GM04503 (cell line): ENCODE measurements at places on chromosomes 1 and 21.

- no peak for DNase-seq
These were observed 11.6 kb downstream of the NTNG1 start for GRCh38 chr1:107152395-107152794.

GRCh38 chr1:25703671-25704266, 87.2 kb downstream of the MAN1C1 start:
- no peak for DNase-seq

DNA sequence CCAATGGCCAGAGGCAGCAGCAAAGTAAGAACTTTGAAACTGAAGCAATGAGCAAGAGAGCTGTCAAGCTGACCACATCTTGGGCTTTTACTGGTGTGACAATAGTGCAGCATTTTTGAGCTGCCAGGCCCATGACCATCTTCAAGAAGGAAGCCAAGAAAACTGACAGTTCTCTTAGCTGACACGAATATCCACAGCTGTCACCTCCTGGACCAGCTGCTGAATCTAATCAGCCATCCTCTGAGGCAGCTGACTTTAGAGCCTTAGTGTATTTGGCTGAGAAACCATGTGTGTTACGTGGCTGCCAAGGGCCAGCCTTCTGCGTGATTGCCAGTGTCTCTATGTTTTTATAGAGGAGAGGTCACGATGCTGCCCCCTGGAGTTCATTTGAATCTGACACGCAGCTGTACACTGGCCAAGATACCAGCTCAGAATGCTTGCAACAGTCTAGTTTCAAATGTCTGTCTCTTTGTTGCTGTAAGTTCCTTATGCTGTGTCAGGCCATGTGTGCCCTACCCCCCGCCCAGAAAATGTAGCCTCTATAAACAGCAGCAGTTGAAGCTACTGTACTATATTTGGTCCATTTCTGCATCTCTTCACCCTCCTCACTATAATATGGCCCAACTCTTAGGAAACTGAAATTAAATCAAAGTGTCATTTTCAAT, 39.7 kb downstream of the PALMD start:
- DNase-seq: peak; percentile 91

GRCh38 chr1:213973129-213973528, 14.6 kb upstream of the PROX1 start:
- no peak for DNase-seq

DNA sequence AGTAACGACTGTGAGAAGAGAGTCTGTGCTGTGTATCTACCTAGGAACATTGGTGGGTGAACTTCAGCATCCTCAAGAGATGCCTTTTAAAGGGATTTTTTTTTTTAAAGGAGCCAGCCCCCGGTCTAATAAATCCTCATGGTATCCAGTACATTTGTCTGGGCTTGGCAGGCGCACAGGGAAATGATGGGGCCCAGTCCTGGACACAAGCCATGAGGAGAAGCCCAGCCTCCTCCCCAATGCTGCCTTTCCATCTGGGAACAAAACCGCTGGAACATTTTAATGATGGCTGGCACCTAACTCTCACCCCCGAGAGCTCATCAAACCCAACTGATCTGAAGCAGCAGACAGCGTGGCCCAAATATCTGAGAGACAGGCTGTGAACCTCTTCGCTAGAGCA, 64.2 kb downstream of the ACOT7 start:
- no peak for DNase-seq

DNA sequence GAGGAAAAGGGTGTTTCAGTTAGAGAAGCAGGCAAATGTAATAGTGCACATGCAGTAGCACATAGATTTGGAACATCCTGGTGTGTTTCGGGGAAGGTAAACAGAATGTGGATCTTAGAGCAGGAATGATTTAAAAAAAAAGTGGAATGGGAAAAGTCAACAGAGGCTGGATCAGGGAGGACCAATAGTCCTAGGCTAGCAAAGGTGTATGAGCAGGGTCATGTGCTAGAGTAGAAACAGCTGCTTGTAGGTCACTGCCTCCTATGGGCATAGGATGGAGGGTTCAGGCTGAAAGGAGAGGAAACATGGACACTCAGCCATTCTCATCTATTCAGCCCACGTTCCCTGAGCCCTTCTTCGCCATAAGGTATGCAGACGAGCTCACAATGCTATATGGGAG, 3.7 kb upstream of the KPNA6 start:
- DNase-seq: no peak

GRCh38 chr1:23524163-23524562, 6.9 kb downstream of the E2F2 start:
- DNase-seq: no peak

GRCh38 chr1:184044603-184045376, 6.7 kb upstream of the TSEN15 start:
- no peak for DNase-seq

GRCh38 chr1:39061951-39062350, 35.8 kb downstream of the NDUFS5 start:
- no peak for DNase-seq

DNA sequence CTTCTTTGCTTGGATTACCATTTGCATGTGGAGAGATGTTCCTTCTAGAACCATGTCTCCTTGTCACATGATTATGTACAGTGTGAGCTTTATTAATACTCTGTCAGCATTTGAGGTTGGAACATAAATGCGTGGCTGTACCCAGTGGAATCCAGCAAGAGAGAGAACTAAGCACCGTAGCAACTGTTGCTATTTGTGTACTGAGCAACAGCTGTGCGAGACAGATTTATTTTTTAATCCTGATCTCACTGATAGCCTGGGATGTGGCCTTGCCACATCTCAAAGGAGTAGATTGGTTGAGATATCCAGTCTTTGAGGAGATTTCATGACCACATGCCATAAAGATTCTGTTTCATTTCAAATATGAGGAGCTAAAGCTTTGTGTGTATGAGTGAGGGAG, 43.4 kb downstream of the KIF1B start:
- peak; percentile 97 for DNase-seq

GRCh38 chr1:78712467-78713051, 62.9 kb downstream of the IFI44 start:
- no peak for DNase-seq

DNA sequence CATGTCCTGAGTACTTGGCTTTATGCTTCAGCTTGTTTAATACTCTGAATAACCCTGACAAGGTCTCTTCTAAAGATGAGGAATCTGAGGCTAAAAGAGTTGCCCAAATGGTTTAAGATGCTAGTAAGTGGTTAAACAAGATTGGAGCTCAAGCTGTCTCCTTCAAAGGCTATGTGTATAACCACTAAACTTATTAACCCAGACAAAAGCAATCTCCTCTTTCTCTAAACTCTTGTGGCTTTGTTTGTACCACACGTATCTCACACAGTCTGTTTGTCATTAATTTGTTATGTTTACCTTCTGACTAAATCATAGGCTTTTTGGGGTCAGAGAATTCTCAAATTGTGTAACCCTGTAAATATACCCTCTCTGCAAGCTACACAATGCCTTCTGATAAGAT, 89.9 kb downstream of the HMCN1 start:
- no peak for DNase-seq

DNA sequence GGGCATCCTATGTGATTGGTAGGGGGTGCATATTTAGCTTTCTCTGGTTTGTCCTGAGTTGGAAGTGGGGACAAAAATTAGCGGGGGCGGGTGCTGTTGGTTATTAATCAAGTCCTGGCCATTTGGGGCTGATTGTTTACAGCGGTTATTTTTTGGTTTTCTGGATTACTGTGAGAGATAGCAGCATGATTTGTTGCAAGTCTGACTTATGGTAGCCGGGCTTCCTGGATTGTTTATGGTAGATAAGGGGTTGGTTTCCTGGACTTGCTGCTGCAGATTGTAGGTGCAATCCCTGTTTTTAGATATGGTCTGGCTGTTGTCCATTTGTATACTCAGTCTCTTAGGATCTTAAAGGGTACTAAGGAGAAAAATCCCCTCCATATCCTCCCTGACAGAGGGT, 12.1 kb upstream of the PROK1 start:
- no peak for DNase-seq

GRCh38 chr1:115545791-115546733, 95.7 kb upstream of the VANGL1 start:
- DNase-seq: peak; percentile 97

DNA sequence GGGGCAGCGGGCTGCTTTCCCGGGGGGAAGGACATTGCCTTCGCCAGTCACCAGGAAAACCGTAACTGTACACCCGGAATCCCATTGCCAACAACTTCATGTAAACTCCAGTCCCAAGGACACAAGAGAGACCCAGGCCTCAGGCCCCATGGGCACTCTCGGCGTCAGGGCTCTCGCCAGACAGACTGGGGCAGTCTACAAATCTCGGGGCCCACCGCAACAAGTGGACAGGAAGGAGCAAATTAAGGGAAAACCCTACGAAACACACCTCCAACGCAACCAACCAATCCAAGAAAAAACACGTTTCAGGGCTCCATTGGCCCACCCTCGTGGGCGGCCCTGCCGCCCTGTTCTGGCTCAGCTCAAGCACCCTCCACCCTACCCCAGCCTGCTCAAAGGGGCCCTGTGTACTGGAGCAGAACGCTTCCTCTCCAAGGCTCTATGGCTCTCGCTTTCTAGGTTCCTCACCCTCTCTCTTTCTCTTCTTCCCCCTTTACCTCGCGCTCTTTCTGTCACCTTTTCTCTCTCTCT, 4.6 kb upstream of the ZNF678 start:
- no peak for DNase-seq

GRCh38 chr1:17805869-17806684, 50.9 kb downstream of the ACTL8 start:
- no peak for DNase-seq

DNA sequence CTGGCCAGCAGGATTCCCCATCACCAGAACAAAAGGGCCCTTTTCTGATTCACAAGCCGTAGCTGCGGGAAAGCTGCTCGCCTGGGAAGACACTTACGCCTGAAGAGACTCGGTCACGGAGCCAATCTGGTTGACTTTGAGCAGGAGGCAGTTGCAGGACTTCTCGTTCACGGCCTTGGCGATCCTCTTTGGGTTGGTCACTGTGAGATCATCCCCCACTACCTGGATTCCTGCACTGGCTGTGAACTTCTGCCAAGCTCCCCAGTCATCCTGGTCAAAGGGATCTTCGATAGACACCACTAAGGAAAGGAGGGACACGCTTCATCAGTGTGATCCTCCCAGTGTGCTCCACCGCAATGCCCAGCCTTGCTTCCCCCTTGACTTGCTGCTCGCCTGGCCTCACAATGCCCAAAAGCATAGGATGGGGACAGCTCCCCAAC, 14.7 kb downstream of the ENO1 start:
- DNase-seq: no peak

GRCh38 chr1:204713541-204713940, 28.0 kb upstream of the LRRN2 start:
- DNase-seq: no peak

DNA sequence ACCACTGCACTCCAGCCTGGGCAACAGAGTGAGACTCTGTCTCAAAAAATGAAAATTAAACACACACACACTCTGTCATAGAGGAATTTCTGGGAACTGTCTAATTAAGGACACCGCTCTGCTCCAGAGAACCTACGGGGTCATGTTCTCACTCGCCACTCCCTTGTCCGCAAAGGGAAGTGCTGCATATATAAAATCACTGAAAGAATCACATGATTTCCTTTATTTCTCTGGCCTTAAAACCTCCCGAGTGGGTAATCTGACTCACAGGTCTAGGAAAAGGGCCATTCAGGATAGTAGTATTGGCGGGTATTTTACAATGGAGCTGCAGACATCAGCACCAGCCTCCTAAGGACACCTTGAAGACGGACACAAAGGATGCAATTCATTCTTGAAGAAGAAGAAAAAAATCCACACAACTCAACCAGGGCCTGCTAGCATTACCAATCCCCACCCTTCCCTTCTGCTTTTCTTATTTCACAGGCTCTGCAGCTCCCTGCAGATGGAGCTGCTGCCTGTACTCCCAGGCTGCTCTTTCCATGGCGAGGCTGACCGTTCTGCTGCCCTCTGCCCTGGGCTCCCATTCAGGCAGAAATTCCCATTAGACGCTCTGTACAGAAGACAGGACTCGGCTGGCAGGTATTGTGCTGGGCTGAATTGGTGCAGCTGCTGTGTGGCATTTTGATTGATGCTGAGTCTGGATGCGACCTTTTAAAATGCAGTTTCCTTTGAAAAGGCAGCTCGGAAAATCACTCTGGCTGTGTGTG, 53.3 kb upstream of the FAM89A start:
- no peak for DNase-seq

DNA sequence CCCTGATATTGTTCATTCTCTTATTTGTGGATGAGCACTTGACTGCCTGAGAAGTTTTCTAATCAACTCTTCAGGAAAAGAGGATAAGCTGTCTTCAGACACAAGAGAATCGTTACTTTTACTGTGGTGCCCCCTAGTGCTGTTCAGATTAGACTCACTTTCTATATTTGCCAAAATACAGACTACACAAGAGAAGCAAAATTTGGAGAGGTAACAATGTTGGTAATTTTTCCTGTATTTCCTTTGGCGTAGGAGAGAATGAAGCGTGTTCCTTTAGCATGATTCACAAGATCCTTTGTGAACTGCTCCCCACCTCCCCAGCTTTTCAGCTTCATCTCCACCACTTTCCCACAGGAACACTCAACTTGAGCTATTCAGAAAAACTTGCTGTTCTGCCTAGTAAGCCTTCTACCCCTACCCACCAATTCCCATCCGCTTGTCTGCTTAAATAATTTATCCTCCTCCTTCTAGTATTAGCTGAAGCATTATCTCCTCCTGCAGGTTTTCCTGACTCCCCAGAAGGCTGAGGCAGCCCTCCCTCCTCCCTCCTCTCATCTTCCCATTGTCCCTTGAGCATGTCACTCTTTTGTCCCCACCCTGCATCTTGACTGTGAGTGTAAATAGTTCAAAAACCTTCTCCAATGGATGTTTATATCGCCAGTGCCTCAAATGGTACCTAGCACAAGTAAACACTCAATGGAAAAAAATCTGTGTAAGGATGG, 4.5 kb downstream of the TNFSF4 start:
- DNase-seq: peak; percentile 73

DNA sequence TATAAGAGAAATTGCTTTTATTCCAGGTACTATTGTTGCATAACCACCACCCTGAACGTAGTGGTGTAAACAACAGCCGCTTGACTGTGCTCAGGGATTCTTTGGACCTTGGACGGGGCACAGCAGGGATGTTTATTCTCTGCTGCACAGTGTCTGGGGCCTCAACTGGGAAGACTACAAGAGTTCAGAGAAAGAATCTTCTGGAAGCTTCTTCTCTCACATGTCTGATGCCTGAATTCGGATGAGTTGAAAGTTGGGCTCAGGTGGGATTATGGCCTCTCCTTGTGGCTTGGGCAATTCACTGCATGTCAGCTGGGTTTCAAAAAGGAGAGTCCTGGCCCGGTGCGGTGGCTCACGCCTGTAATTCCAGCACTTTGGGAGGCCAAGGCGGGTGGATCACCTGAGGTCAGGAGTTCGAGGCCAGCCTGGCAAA, 19.0 kb upstream of the SSBP3 start:
- no peak for DNase-seq
